ENCODE measurements at places on chromosomes 2 and 18.
A peak's percentile ranks its signal among the peaks of the same experiment; 100 is the strongest.

- DNase-seq, result no peak
Observed at GRCh38 chr2:63743982-63744966, 97.4 kb upstream of the UGP2 start.

- no peak for DNase-seq
Observed at GRCh38 chr2:153074207-153074606, 355.8 kb downstream of the ARL6IP6 start.

DNA sequence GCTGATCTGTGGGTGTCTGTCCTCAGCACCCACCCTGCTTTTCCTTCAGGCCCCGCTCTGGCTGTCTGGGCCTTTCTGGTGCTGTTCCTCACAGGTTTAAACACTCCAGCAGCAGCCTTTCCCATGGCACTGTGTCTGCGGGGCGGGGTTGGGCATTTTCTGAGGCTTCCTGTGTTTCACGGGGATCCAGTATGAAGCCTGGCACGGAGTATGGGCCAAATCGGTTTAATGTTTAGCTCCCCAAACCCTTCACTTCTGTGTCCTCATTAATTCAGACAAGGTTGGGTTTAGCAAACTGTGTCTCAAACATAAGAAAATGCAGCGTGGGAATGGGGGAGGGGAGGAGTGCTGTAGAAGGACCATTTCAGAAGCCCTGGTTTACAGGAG lies 44.9 kb downstream of the HPCAL1 start:
- DNase-seq, result no peak

- DNase-seq, result no peak
Observed at GRCh38 chr2:54872780-54873179, 149.3 kb downstream of the EML6 start.

GRCh38 chr2:240250985-240251847 lies 110.8 kb upstream of the OTOS start:
- no peak for DNase-seq

GRCh38 chr2:46866770-46867246 lies 48.8 kb downstream of the MCFD2 start:
- no peak for DNase-seq

- DNase-seq, result no peak
Observed at GRCh38 chr2:120797421-120798221, 62.0 kb downstream of the GLI2 start.

DNA sequence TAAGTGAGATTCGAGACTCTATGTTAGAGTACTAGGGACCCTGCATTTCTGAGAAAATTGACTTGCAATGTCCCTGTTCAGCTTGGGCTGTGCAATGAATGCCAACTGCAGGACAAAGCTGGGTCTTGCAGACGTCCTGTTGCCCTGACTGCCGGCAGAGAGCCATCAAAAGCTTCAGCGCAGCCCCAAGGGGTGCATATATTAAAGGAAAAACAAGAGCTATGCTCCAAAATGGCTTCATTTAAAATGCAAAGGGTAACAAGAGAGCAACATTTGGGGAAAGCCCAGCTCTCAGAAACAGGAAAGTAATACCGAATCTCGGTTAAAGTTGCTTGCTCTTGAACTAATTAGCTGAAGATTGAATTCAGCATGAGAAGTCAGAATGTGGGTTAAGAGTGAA lies 110.9 kb upstream of the PNPT1 start:
- no peak for DNase-seq

GRCh38 chr2:196099916-196100315 lies 31.3 kb upstream of the DNAH7 start:
- no peak for DNase-seq

GRCh38 chr2:239993291-239993690 lies 31.9 kb downstream of the NDUFA10 start:
- no peak for DNase-seq

- DNase-seq, result no peak
Observed at GRCh38 chr2:113822087-113822815, 65.8 kb upstream of the SLC35F5 start.

GRCh38 chr2:45904267-45904945 lies 252.9 kb downstream of the PRKCE start:
- no peak for DNase-seq

DNA sequence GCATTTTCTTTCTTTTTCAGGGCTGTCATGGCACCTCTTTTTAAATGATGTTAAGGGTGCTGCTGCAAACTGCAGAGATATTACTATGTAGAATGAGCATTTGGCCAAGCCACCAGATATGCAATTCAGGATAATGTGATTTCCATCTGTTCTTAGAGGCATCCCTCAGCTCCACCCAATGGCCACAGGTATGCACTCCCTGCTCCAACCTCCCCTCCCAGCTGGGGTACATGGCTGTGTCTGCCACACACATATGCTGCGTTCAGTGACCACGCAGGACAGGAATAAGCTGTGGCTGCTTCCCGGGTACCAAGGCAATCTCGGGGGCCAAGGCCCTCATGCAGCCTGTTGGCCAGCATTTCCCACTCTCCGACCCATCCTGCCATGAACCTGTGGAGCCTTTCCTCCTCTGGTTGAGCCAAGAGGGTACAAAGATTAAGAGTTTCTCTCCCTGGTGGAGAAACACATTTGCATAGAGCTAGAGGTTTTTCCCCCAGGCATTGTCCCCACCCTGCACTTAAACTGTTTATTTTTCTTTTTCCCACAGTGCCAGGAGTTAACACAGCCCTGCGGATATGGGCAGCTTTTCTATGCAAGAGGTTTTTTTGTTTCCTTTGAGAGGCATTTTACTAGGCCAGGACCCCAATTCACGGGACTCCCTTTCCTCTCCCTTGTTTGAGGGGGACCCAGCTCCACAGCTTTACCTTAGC lies 147.0 kb downstream of the GCA start:
- no peak for DNase-seq

- no peak for DNase-seq
Observed at GRCh38 chr18:32378705-32379104, 92.0 kb downstream of the GAREM1 start.

DNA sequence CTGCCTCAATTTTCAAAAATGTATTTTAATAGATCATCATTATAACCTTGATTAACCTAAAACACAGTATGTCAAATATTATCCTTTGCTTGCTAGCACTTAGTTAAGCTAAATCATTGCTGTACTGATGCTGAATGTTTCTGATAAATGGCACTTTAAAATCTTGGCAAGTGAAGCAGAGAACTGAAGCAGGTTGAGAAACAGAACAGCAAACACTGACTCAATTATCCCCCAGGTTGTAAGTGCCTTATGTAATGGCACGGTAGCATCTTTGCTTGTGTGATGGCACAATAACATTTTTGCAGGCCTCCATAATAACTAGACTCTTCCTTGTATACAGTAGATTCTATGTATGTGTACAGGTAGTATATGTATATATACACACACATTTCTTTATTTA lies 33.8 kb downstream of the ARHGAP15 start:
- DNase-seq, result no peak

DNA sequence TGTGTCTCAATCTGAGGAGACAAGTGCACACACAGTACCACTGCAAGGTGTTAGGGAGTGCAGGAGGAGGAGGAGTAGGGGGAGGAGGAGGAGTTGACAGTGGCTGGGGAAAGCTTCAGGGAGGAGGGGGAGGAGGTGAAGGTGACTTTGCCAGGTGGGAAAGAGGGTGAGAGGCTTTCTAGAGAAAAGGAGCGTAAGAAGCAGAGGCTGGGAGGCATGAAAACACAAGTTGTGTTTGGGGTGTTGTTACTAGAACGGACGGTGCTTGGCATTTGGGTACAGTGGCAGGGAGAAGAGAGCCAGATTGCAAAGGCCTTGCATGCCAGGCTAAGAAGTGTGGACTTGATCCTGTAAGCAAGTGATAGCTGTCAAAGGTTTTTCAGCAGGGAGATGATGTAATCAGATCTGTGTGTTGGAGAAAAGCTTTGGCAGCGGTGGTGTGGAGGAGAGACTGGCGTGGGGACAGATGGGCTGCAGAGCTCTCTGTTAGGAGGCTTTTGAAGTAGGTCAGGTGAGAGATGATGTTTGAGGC lies 16.2 kb downstream of the TANC1 start:
- DNase-seq, result no peak

- no peak for DNase-seq
Observed at GRCh38 chr18:60147323-60147722, 225.3 kb downstream of the MC4R start.

GRCh38 chr18:55007602-55008001 lies 48.3 kb upstream of the CCDC68 start:
- no peak for DNase-seq

GRCh38 chr18:3875376-3875775 lies 425.4 kb downstream of the TGIF1 start:
- DNase-seq, result no peak

- DNase-seq, result no peak
Observed at GRCh38 chr2:172248785-172249187, 146.1 kb upstream of the DLX2 start.

- no peak for DNase-seq
Observed at GRCh38 chr2:222250313-222250712, 48.5 kb downstream of the PAX3 start.

DNA sequence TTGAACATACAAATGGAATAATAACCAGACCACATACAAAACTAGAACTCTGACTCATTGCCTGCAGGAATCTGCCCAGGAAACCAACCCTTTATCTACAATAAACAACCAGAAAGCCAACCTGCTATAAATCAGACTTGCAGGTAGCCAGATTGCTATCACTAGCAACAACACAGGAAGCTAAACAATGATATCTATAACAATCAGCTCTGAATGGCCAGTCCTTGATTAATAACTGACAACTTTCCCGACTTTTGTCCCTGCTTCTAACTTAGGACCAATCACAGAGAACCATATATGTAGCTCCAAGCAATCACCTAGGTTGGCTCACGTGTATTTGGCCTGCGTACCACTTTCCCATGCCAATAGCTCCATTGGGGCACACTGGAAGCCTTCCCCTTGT lies 470.8 kb downstream of the RIT2 start:
- DNase-seq, result no peak

- peak; percentile 56 for DNase-seq
Observed at GRCh38 chr2:27262379-27263286, at the start of gene SLC30A3. TSS of gene SLC30A3 (minus strand) at chr2:27263047. CDS start at chr2:27262906, 141 bp downstream.

DNA sequence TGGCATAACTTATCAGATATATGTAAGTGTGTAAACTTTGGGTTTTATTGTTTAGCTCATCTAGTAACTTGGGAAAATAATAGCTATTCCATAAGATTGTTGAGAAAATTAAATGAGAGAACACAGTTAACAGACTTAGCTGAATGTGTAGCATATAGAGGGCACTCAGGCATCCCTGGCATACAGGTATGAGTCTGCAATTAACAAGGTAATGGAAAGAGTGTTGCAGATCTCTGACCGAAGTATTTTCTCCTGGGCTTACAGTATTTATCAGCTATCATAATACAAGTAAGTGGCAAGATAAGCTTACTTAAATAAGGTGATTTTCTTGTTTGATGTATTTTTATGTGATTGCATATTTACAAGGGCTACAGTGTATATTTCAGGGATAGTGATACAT lies 7.9 kb upstream of the COBLL1 start:
- DNase-seq, result no peak

DNA sequence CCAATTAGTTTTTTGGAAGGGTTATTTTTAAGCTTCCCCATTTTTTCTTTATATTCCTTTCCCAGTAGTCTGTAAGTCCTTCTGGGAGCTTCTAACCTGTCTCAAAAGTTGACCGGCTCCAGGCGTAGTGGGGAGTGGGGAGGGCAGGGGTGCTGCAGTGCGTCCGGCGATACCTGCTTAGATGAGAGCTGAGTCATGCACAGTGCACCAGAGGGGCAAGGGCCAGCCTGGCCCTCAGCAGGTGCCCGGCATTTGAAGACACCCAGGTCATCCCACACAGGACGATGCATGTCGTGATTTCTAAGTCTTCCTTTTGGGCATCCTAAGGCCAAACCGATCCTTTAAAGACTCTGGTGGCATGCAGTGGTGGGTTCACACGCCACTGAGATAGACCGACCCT lies 73.4 kb downstream of the TPO start:
- DNase-seq, result no peak

DNA sequence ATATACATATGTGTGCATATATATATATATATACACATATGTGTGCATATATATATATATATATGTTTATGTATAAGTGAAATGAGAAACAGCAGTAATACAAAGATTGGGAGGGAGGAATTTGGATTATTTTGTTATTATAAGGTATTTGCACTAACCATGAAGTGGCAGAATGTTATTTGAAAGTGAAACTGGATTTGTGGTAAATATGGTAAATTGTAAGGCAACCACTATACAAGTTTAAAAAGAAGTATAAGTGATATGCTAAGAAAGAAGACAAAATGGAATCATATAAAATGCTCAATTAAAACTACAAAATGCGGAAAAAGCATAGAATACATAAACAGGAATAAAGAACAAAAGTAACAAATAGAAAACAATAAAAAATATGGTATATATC lies 37.5 kb downstream of the FBXO15 start:
- no peak for DNase-seq

DNA sequence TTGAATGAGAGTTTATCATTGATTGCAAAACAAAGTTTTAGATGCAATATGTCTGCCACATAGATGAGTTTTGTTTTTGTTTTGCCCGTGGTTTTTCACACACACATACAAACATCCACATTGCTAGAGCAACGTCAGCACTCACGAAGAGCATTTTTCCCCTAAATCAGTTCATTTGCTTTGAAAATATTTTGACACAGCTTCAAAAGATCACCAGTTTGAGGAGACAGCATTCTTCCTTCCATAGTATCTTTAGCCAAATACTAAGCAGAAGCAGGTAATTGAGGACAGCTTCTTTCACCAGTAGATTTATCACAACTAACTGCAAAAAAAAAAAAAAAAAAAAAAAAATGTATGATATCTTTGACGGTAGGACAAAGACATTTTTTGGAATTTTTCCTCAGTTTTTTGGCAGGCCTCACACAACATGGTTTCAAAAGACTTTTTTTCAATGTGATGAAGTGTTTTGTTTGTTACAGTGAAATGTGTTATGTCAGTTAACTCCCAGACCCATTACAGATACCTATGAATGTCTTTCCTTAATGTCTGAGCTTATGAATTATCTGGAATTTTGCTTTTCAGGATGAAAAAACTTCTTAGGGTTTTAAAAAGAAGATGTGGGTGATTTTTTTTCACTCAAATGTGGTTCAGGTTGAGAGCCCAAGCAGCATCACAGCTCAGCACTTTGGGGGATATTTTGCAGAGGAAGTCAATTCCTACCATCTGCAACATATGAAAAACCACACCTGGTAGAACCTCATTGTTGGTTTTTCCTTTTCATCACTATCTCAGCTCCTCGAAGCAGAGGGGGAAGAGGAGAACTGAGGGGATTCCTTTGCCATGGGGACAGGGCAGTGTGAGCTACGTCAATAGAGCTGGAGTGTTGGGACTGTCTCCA lies 31.6 kb downstream of the AOX1 start:
- DNase-seq, result no peak

- no peak for DNase-seq
Observed at GRCh38 chr18:11886577-11887110, 21.5 kb downstream of the MPPE1 start.

DNA sequence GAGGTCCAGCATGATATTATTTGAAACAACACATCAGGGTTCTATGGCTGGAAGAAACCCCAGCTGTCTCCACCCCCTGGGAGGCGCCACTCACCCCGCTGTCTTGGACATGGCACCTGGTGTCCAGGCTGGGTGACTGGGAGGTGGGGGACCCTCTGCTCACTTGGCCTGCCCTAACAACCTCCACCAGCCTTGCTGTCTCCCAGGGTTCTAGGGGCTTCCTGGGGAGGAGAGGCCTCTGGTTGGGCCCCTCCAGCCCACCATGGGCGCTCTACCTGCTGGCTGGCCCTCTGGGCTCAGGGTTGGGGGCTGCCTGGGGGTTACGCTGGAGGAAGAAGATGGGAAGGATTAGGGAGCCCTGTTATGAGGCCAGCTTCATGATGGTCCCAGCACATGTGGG lies 16.3 kb downstream of the PER2 start:
- DNase-seq, result no peak
